ENCODE measurements at places on chromosomes 12 and 14. TPM values are rescaled to one million over a fixed set of nuclear protein-coding genes. Genes with fewer than 3 reads are reported as not detected.

DNA sequence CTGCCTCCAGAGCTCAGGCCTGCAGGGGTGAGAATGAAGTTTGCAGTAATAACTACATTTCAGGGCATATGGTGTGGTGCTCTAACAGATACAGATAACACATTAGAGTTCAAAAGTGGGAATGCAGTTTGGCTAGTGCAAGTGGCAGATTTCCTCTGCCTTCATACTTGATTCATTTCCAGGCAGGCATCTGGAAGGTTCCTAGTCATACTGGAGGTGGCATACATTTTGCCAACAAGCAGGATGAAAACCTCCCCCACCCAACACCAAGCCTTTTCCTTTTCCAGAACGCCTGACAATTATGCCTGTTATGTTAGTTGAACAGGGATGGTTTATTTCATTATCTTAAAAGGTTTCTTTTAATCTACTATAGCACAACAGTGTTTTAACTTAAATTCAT lies 24.3 kb downstream of the VTI1B start:
- DNase-seq, result no peak
- no peak overlapping the region for H3K4me3 ChIP-seq
- H3K27me3 ChIP-seq, result no peaks in the 10 kb centered on the region
- no peak overlapping the region for H3K27ac ChIP-seq
- H3K36me3 ChIP-seq, result peaks cover 87% of the 10 kb centered on the region

DNA sequence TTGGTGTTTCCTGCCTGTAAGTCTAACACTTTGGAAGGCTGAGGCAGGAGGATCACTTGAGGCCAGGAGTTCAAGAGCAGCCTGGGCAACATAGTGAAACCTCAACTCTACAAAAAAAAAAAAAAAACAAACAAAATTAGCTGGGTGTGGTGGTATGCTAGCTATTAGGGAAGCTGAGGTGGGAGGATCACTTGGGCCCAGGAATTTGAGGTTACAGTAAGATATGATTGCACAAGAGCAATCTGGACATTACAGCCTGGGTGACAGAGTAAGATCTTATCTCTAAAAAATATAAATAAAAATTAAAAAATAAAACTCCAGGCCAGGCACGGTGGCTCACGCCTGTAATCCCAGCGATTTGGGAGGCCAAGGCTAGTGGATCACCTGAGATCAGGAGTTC lies 39.8 kb upstream of the CMKLR1 start:
- H3K4me1 ChIP-seq, result no peaks in the 10 kb centered on the region
- H3K27me3 ChIP-seq, result no peaks in the 10 kb centered on the region
- no peak overlapping the region for H3K4me3 ChIP-seq
- no peak overlapping the region for H3K27ac ChIP-seq
- no peaks in the 10 kb centered on the region for H3K36me3 ChIP-seq
- no peak for DNase-seq

MIPOL1 gene
- 10.0 TPM for total RNA-seq

CACNA2D4 gene
- total RNA-seq, result 5.5 TPM

DNA sequence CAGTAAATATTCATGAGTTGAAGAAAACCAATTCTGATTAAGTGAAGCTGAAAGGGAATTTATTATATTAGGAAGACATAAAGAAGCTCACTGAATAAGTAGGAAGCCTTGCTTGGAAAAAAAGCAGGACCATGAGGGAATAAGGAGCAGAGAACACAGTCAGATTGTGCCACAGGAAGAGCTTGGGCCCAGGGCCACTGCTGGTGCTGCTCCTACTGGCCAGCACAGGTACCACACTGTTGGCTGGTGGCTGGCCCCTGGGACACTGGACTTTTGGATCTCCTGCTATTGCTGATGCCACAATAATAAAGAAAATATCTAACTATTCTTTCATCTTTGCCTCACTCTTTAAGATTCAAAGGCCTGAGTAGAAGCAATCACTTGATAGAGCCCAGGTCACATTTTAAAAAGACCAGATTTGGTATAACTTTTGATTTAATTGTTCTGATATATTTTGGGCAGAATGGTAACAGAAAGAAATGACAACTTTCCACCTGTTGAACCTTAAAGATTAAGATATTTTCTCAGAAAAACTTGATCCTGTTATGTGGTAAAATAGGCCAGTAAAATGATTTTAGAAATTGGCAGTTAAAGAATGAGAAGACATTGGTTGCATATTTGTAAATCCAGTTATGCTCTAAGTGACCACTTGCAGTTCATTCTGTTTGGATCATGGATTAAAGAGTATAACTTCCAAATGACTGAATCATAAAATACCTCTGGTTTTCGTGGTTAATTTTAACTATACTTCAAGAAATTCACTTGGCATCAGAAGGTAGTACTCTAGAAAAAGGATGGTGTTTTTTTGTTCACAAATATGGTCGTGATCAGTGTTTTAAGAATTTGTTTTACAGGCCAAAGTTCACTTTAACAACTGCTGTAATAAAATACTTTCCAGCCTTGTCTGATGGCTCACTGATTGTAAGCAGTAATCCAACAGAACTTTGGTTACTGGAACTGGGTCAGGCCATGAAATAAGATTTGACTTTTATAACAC lies 68.3 kb downstream of the DERA start:
- peaks cover 7% of the 10 kb centered on the region for H3K36me3 ChIP-seq
- H3K4me1 ChIP-seq, result peaks cover 23% of the 10 kb centered on the region
- no peak for DNase-seq
- H3K4me3 ChIP-seq, result no peak overlapping the region

DNA sequence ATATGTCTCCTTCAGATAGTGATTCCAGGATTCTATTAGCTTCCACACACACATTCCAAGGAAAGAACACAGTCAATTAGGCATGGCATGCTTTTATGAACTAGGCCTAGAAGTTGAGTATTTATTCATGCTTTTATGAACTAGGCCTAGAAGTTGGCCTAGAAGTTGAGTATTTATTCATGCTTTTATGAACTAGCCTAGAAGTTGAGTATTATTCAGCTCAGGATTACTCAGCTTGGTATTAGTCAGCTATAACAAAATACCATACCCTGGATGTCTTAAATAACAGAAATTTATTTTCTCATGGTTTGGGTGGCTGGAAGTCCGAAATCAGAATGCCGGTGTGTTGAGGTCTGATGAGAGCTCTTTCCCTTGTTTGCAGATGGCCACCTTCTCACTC lies 442.7 kb upstream of the FLRT2 start:
- H3K27ac ChIP-seq, result no peak overlapping the region
- no peak for DNase-seq
- H3K27me3 ChIP-seq, result no peaks in the 10 kb centered on the region
- H3K4me1 ChIP-seq, result no peaks in the 10 kb centered on the region
- H3K4me3 ChIP-seq, result no peak overlapping the region

CMTM5 gene
- total RNA-seq, result 0.96 TPM

DNA sequence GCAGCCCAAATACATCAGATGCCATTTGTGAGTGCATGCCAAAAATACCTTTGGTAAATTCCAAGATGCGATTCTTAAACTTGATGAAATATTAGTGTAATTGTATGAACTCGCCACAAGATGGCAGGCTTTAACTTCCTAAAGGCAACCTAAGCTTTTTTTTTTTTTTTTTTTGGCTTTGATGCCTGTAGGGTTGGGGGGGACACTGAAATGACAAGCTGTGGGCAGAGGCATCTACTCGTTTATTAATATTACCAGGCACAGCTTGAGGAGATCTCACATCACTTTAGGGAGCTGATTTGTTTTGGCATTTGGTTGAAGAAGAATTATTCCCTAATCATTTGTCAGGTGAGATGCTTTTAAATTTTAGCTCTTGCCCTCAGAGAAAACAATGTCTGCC lies 126.7 kb upstream of the CCDC196 start:
- no peak for DNase-seq
- H3K4me1 ChIP-seq, result no peaks in the 10 kb centered on the region
- no peak overlapping the region for H3K4me3 ChIP-seq

DNA sequence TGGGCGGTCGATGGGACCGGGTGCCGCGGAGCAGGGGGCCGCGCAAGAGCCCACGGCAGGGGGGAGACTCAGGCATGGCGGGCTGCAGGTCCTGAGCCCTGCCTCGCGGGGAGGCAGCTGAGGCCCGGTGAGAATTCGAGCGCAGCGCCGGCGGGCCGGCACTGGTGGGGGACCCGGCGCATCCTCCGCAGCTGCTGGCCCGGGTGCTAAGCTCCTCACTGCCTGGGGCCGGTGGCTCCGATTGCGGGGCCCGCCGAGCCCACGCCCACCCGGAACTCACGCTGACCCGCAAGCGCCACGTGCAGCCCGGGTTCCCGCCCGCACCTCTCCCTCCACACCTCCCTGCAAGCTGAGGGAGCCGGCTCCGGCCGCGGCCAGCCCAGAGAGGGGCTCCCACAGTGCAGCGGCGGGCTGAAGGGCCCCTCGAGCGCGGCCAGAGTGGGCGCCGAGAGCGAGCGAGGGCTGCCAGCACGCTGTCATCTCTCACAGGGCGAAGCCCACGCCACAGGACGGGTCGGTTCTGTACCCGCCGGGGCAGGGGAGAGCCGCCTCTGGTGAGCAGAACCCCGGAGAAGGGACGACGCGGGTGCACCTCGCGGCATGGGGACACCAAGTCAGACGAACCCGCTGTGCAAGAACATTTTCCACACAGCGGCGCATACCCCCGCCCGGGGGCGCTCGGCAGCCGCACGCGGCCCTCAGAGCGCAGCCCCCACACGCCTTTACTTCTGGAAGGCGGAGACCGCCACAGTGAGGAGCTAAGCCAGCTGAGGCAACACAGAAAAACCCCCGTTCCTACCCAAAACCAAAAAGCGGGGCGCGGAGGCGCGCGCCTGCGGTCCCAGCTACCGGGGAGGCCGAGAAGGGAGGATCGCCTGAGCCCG lies 1.2 kb upstream of the SIVA1 start:
- DNase-seq, result no peak
- H3K4me1 ChIP-seq, result peaks cover 21% of the 10 kb centered on the region
- H3K36me3 ChIP-seq, result peaks cover 14% of the 10 kb centered on the region

DTX3 gene
- total RNA-seq, result 26.0 TPM

- no peaks in the 10 kb centered on the region for H3K36me3 ChIP-seq
- no peak overlapping the region for H3K27ac ChIP-seq
- DNase-seq, result no peak
- no peak overlapping the region for H3K4me3 ChIP-seq
These were observed 111.5 kb upstream of the IFNG-AS1 start for GRCh38 chr12:67877727-67878126.

DACT1 gene
- total RNA-seq, result 5.2 TPM

SLCO1A2 gene
- total RNA-seq, result 9.2 TPM

DNA sequence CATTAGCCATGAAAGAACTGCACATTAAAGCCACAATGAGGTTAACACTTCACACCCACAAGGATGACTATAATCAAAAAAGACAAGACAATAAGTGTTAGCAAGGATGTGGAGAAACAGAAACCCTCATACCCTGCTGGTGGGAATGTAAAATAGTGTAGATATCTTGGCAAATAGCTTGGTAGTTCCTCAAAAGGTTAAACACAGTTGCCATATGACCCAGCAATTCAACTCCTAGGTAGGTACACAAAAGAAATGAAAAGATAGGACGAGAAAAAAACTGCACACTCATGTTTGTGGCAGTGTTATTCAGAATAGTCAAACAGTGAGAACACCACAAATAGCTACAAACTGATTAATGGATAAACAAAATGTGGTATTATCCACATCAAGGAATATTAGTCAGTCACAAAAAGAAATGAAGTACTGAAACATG lies 93.5 kb downstream of the ATXN2 start:
- no peak overlapping the region for H3K4me3 ChIP-seq
- no peaks in the 10 kb centered on the region for H3K4me1 ChIP-seq
- H3K27me3 ChIP-seq, result no peaks in the 10 kb centered on the region
- DNase-seq, result no peak
- H3K27ac ChIP-seq, result no peak overlapping the region

DNA sequence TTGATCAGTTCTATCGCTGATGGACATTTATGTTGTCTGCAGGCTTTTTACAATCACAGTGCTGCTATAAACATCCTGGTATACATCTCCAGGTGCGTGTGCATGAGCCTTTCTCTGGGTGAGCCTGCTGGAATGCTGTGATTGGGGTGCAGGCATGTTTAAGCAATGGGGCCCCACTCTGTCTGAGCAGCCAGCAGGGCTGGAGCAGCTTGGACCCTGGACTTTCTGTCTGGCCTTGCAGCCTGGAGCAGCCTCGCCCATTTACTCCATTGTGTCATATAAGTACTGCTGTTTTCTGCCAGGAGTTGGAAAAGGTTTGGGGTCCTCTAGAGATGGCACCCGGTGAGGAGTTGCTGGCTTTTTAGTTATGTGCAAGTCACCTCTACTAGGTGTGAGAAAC lies 199.0 kb downstream of the KIF26A start:
- H3K4me3 ChIP-seq, result no peak overlapping the region
- no peaks in the 10 kb centered on the region for H3K36me3 ChIP-seq
- H3K27ac ChIP-seq, result no peak overlapping the region
- no peaks in the 10 kb centered on the region for H3K27me3 ChIP-seq

GRCh38 chr14:94638339-94638738 lies 26.1 kb downstream of the SERPINA3 start:
- H3K4me1 ChIP-seq, result no peaks in the 10 kb centered on the region
- H3K27me3 ChIP-seq, result no peaks in the 10 kb centered on the region
- no peak overlapping the region for H3K27ac ChIP-seq
- no peaks in the 10 kb centered on the region for H3K36me3 ChIP-seq

- no peak overlapping the region for H3K27ac ChIP-seq
- no peaks in the 10 kb centered on the region for H3K4me1 ChIP-seq
- no peaks in the 10 kb centered on the region for H3K27me3 ChIP-seq
- H3K36me3 ChIP-seq, result no peaks in the 10 kb centered on the region
- DNase-seq, result no peak
These were observed 230.3 kb upstream of the PRICKLE1 start for GRCh38 chr12:42819846-42820245.

PRKD1 gene
- 17.2 TPM for total RNA-seq

GRCh38 chr14:52467515-52468266 lies 84.6 kb downstream of the TXNDC16 start:
- no peak overlapping the region for H3K27ac ChIP-seq
- DNase-seq, result no peak

COX8C gene
- not detected for total RNA-seq

DNA sequence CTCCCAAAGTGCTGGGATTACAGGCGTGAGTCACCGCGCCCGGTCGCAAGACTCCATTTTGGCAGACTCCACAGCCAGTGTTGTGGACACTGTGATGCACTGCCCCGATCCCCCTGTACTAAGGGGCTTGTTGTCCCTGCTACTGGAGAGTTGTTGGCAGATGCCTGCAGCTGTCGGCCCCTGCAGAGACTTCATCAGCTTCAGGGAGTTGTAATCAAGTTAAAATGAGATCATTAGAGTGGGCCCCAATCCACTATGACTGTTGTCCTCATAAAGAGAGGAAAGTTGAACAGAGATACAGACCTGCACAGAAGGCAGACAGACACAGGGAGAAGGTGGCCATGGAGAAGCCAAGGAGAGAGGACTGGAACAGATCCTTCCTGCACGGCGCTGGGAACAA lies 23.7 kb upstream of the TUBA1A start:
- no peak for DNase-seq
- H3K27ac ChIP-seq, result no peak overlapping the region
- peaks cover 8% of the 10 kb centered on the region for H3K4me1 ChIP-seq

- peak overlapping the region; percentile 63 for H3K27ac ChIP-seq
- peaks cover 49% of the 10 kb centered on the region for H3K4me1 ChIP-seq
- no peaks in the 10 kb centered on the region for H3K27me3 ChIP-seq
- peak; percentile 84 for DNase-seq
- H3K36me3 ChIP-seq, result no peaks in the 10 kb centered on the region
- H3K4me3 ChIP-seq, result peak overlapping the region; percentile 58
These were observed 23.0 kb upstream of the GPR132 start for GRCh38 chr14:105087963-105088811.

RHEBL1 gene
- total RNA-seq, result 1.1 TPM
